ENCODE measurements at places on chromosomes 5 and 9.

DNA sequence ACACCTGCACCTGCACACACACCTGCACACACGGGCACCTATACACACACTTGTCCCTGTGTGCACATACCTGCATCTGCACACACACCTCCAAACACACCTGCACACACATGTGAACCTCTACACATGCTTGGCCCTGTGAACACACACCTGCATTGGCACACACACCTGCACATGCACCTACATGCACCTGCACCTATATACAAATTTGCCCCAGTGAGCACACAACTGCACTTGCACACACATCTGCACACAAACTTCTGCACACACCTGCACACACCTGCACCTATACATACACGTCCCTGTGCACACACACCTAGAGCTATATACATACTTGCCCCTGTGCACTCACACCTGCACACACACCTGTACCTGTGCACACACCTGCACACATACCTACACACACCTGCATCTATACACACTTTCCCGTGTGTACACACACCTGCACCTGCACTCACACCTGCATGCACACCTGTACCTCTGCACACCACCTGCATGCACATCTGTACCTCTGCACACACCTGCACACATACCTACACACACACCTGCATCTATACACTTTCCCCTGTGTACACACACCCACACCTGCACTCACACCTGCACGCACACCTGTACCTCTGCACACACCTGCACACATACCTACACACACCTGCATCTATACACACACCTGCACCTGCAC, 21.5 kb upstream of the LPCAT1 start:
- no peak for DNase-seq

DNA sequence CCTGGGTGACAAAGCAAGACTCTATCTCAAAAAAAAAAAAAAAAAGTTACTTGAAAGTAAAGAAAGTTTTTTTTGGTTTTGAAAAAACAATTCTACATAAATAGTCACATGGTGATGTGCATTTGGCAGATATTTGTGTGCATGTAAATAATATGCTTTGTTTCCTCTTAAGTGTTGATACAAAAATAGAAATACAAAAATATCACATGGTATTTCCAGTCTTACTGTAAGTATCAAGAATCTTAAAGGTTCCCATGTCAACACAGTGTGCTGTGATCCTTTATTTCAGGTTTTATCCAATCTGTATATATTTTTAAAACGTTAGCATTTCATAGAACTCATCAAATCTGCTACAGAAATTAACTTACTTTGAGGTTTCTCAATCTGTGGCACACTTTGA, 521.9 kb downstream of the TLE4 start:
- DNase-seq, result no peak

DNA sequence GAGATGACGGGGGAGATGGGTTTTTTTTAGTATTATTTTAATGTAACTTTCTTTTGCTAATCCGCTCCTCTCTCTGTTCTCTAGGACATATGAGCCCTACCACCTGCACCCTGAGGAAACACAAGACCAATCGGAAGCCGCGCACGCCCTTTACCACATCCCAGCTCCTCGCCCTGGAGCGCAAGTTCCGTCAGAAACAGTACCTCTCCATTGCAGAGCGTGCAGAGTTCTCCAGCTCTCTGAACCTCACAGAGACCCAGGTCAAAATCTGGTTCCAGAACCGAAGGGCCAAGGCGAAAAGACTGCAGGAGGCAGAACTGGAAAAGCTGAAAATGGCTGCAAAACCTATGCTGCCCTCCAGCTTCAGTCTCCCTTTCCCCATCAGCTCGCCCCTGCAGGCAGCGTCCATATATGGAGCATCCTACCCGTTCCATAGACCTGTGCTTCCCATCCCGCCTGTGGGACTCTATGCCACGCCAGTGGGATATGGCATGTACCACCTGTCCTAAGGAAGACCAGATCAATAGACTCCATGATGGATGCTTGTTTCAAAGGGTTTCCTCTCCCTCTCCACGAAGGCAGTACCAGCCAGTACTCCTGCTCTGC, 4.8 kb downstream of the MSX2 start:
- no peak for DNase-seq

- peak; percentile 47 for DNase-seq
Observed at GRCh38 chr5:11719888-11720481, 184.3 kb downstream of the CTNND2 start.

DNA sequence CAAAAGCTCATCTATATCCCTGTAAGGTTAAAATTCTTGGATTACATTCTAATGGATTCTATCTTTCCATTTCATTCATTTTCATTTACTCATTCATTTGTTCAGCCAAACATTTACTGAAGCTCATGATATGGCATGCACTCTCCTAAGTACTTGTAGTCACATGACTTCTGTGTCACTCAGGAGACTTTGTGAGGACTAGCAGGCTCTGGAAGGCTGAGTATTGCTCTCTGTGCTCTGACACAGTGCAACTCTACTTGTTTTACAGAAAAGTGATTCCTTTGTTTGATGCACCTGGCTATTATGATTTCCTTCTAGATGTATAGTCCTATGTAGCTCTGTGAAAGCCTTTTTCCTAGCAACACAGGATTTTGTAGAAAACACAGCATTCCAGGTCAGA, 53.0 kb downstream of the YIPF5 start:
- no peak for DNase-seq

- DNase-seq, result no peak
Observed at GRCh38 chr5:180596668-180597231, 5.5 kb upstream of the SCGB3A1 start.

- DNase-seq, result peak; percentile 13
Observed at GRCh38 chr5:60365001-60365400, 335.0 kb downstream of the DEPDC1B start.
